ENCODE measurements at places on chromosomes 1 and 21.

DNA sequence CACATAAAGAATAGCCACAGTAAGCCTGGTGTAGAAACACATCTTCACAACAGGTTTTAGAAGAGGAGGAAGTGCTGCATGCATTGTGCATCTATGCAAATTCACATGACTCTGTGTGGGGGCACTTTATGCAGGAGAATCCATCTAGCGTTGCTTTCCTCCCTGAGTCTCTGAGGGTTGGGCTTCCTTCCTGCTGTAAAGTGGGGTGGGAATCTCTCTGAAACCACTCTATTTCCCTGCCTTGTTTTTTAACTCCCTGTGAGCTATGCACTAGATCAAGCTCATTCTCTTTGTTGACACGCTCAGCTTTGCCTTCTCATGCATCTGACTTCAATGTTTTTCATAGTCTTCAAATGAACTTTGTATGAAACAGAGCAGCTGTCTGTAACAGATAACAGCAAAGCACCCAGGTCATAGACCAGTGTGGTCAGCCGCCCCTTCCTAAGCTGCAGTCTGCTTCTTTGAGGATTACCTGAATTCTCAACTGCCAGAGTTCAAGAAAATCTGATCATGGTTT, 102.7 kb upstream of the DPH5 start:
- no peak for DNase-seq

DNA sequence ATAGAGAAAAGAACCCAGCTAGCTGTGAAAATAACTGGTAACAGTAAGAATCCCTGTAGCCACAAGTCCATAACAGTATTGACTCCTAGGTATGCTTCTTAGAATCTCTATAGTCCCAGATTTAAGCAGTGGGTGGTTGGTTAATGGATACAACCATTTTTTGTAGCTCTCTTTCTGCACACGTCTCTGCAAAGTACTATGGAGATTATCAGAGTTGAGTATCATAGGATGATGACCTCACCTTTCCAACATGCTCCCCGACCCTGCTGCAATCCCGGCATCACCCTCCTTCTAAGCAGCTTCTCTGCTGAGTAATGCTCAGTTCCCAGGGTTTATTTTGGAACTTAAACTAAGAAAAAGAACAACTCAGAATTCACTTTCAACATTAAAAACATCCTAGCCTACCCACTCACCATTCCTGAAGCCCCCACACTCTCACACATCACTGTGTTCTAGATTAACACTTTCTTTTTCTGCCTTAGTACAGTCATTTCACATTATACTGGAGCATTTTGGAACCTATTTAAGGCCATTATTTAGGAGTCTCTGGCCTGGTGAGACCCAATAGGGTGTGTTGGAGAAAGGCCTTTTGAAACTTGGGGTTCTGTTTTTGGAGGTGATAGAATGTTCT, 2.7 kb downstream of the MLLT11 start:
- no peak for DNase-seq

GRCh38 chr1:89589515-89589914, 43.4 kb upstream of the LRRC8C start:
- no peak for DNase-seq

DNA sequence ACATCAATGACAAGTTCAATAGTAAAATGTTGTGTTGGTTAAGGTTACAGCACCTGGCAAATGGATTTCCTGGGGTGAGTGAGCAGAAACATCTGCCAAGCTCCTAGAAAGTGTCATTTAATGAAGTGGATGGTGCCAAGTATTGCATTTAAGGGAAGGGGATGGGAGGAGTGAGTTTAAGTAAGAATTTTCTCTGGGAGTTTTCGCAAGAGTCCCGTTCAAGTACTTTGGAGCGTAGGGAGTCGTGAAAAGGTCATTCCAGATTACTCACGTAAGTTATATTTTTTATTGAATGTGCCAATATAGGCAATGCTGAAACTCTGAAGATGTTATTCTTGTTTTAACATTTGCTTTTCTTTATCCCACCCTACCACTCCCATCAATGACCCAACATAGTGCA, 117.4 kb upstream of the RAB3GAP2 start:
- DNase-seq, result no peak

GRCh38 chr1:216458812-216459211, 35.6 kb upstream of the USH2A start:
- no peak for DNase-seq

DNA sequence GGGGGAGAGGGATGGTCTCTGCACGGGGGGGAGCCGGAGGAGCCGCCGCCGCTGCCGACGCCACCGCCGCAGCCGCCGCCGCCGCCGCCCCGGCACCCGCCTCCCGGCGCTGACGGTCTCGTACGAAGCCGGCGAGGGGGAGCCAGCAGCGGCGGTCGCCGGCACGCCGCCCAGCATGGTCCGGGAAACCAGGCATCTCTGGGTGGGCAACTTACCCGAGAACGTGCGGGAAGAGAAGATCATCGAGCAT, 311 bp downstream of the SPEN start:
- DNase-seq, result no peak

GRCh38 chr1:187261637-187262036, 432.9 kb downstream of the PLA2G4A start:
- DNase-seq, result no peak

DNA sequence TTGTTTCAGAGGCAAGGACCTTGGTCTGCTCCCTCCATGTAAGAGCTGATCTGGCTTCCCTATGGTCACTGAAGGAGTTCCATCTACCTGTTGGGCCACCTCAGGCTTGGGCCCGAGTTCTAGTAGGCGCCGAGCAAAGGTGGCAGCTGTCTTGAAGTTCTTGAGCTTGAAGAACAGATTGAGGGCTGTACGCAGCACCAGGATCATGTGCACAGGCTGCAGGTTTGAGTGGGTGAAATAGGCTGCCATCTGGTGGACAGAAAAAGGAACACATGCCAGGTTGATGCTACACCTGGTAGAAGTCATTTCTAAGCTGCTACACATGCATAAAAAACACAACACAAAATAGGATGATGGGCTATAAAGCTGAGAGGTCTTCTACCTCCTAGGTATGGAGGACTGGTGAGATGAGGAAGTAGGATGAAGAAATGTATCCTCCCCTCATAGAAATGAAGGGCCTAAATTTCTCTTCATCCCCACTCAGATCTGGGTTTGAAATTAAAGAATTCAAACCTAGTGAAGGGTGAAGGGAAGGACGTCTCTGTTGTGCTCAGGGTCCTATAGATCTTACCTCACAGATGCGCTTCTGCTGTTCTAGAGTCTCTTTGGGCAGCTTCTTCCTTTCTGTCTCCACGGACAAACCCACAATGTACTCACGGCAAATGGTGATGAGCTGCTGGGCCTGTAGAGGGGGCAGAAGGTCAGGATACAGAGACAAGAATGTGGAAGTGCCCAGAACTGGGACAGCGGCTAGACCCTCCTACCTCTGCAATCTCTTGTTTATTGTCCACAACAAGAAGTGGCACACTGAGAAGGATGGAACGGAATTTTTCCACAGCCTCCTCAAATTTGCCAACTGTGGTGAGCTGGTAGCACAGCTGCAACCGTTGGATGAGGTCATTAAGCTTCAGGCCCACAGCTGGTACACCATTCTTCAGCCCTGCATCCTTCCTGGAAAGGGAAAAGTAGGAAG, 6.6 kb upstream of the PEX19 start:
- peak; percentile 48 for DNase-seq

- no peak for DNase-seq
Observed at GRCh38 chr1:160375788-160376524, 9.1 kb downstream of the NHLH1 start.

DNA sequence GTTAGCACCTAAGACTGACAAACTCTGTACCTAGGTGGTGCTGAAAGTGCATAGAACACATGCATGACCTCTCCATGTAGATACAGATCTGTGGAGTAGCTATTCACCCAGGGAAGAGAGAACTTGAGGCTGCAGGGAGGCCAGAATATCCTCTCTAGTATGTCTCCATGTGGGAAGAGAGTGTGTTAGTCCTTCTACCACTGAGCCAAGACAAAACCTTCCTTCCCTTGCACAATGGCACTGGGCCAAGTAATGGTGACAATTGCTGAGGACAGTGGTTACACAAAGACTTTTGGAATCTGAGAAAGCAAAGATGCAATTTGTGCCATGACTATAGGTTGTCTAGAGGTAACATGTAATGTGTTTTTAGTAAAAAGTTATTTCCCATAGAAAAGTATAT, 52.3 kb downstream of the C1orf198 start:
- no peak for DNase-seq

DNA sequence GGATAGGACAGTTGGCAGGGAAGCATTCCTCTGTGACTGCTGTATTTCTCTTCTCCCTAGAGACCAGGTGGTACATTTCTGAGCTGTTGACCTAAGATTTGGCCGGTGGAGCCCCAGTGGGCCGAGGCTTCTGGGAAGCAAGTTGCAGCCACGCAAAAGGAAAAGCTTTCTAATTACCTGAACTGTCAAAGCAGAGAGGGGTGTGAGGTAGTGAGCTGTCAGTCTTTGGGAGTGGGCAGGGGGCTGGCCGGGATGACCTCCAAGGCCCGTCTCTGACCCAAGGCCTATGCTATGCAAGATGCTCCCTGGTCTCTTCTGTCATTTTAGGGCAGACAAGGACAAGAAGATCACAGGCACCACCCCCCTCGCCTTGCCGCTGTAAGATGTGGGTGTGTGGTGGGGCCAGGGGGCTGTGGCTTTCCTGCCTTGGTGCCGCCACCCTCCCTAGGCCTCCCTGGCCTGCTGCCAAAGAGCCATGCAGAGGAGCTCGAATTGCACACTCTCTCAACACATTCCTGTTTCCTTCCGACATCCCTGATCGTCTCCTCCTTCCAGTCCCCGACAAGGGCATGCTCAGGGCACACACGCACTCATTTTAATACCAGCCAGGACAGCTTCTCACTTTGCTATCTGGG, 7.7 kb downstream of the PADI1 start:
- DNase-seq, result peak; percentile 62

DNA sequence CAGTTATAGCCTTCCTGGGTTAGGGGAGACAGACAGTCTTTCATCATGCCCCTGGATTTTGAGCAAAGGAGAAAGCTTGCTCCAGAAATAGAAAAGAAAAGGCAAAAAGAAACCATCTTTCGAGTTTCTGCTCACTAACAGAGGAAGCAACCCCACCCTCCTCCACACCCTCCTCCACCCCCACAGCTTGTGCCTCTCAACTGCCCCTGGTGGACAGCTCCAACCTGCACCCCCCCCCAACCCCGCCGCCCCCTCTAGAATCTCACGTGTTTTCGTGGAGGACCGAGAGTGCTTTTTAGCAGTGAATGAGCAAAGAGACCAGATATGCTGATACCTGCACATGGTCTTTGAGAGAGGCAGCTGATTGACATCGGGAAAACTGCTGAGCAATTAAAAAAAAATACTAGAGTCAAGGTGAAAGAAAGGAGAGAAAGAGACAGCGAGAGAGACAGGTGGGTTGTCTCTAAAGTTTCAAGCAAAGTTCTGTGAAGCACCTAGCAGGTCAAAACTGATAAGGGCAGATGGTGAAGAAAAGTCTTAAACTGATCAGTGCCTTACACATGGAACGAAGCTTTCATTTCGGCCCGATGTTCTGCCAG, 358.3 kb downstream of the KIF26B start:
- DNase-seq, result no peak

DNA sequence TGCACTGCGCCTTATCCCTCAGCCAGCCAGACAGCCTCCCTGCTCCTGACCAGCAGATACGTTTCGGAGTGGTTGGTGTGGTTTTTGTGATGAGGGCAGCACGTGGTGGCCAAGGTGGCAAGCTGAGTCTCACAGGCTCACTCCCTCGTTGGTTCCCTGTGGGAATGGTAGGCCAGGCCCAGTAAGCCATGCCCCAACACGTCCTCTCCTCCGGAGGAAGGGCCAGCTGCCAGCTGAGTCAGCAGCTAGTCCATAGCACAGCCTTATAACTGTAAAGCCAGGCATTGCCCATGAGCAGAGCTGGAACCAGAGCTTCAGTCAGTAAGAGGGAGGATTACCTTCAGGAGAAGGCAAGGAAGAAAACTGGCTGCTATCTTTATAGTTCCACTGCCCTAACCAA, 29.5 kb downstream of the SZRD1 start:
- DNase-seq, result no peak

- DNase-seq, result no peak
Observed at GRCh38 chr1:153000294-153000693, 1.3 kb upstream of the SPRR3 start.

Measured in stimulated activated CD4-positive, alpha-beta T cell treated with anti-CD3 and anti-CD28 coated beads, TNF-alpha, amount 100 ng/mL, for 24 hours (primary cell).